ENCODE measurements at places on chromosomes 7 and 10.

GRCh38 chr10:84173501-84173929, at the start of gene GPR15LG:
Gene GPR15LG (plus strand): TSS chr10:84173801. CDS start chr10:84173852, 51 bp downstream.
- DNase-seq = no peak

DNA sequence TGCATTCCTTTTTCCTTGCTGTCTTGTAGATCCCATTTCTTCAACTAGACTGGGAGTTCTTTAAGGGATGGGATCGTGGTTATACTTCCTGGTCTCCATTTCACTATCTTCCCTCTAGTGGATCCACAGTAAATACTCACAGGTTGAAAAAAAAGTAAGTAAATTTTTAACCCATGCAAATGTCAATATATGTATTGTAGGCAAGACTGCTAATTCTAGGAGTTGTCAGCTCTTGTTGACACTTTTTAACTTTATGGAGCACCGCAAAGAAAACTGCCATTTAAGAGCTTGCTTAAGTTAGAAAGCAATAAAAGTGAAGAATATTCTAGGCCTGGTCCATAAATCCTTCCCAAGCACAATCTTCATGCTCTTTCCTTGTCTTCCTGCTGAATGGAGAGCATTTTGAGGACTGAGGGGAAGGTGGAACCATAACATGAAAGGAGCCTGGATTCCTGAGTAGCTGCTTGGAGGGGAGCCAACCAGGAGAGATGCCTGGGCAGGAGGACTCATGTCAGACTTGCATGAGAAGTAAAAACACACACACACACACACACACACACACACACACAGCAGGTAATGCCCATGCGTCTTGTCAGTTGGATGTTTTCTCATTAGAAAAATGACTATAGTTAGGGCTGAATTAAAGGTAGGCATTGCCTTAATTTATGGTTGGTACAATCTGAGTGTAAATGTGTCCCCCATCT, 32.2 kb downstream of the VWA2 start:
- DNase-seq = no peak

- DNase-seq = no peak
Measured at GRCh38 chr7:130349911-130350782, 5.5 kb downstream of the CPA5 start.

- DNase-seq = no peak
Measured at GRCh38 chr10:90168244-90168643, 466.9 kb downstream of the KIF20B start.

GRCh38 chr7:20783700-20784387, 2.8 kb downstream of the SP8 start:
- no peak for DNase-seq

- DNase-seq = no peak
Measured at GRCh38 chr10:71564194-71564820, 155.3 kb downstream of the C10orf105 start.
